A549 treated with dexamethasone at 1 μM for 4 hours (cell line): ENCODE measurements at places on chromosomes 3 and 15. TPM values are rescaled to one million over a fixed set of nuclear protein-coding genes. Genes with fewer than 3 reads are reported as not detected.

Gene SLC9A9
- total RNA-seq = 0.07 to 0.40 TPM (median 0.27 TPM) in 5 replicates

Gene PLSCR2
- 0.11 to 0.19 TPM in 2 of 5 replicates, not detected in the others for total RNA-seq

Gene LRRC2
- not detected in 5 replicates for total RNA-seq

Gene NUDT16
- 9.7 to 12.3 TPM (median 11.1 TPM) in 5 replicates for total RNA-seq

Gene ZNF639
- total RNA-seq = 15.0 to 23.5 TPM (median 21.2 TPM) in 5 replicates

Gene AAGAB
- 62.6 to 70.3 TPM (median 67.3 TPM) in 5 replicates for total RNA-seq

Gene CHP1
- 66.5 to 99.0 TPM (median 88.1 TPM) in 5 replicates for total RNA-seq

Gene FBXO40
- not detected in 5 replicates for total RNA-seq

Gene KBTBD12
- total RNA-seq = not detected in 5 replicates

Gene GREM1
- total RNA-seq = 2.3 to 5.9 TPM (median 3.8 TPM) in 5 replicates

Gene NLGN1
- total RNA-seq = not detected in 5 replicates

Gene HRG
- total RNA-seq = not detected in 5 replicates

Gene PIF1
- total RNA-seq = 6.7 to 15.9 TPM (median 13.2 TPM) in 5 replicates

Gene MUC13
- total RNA-seq = 6.5 to 8.6 TPM (median 7.6 TPM) in 5 replicates

Gene NCEH1
- 29.9 to 39.2 TPM (median 37.0 TPM) in 5 replicates for total RNA-seq

Gene GOLIM4
- total RNA-seq = 17.0 to 24.2 TPM (median 23.2 TPM) in 5 replicates

Gene CHRNA5
- 29.9 to 31.5 TPM (median 30.8 TPM) in 5 replicates for total RNA-seq

Gene PARP3
- total RNA-seq = 7.5 to 10.6 TPM (median 8.7 TPM) in 5 replicates

Gene CKMT1A
- total RNA-seq = 2.4 to 3.3 TPM (median 2.8 TPM) in 5 replicates

Gene ITGB5
- 415 to 464 TPM (median 456 TPM) in 5 replicates for total RNA-seq

Gene KLHL6
- 0.01 to 0.02 TPM (median 0.01 TPM) in 3 of 5 replicates, not detected in the others for total RNA-seq

Gene TADA3
- 55.8 to 64.5 TPM (median 61.7 TPM) in 5 replicates for total RNA-seq

Gene CCDC13
- 0.39 to 0.61 TPM (median 0.50 TPM) in 5 replicates for total RNA-seq

Gene CCDC54
- not detected in 5 replicates for total RNA-seq

Gene BNC1
- 0.72 to 0.98 TPM (median 0.92 TPM) in 5 replicates for total RNA-seq

Gene ALDH1L1
- 0.12 to 0.22 TPM (median 0.17 TPM) in 5 replicates for total RNA-seq

Gene RPLP1
- 3,352 to 4,559 TPM (median 3,693 TPM) in 5 replicates for total RNA-seq

Gene TRH
- not detected in 5 replicates for total RNA-seq

Gene TRPM1
- total RNA-seq = not detected in 5 replicates

Gene TMC3
- not detected in 5 replicates for total RNA-seq

Gene SLC2A2
- total RNA-seq = not detected in 5 replicates

Gene HMG20A
- total RNA-seq = 22.5 to 28.1 TPM (median 25.9 TPM) in 5 replicates

Gene TRAT1
- total RNA-seq = not detected in 5 replicates

Gene EPM2AIP1
- 4.9 to 8.5 TPM (median 7.1 TPM) in 5 replicates for total RNA-seq

Gene MITF
- 5.4 to 10.2 TPM (median 7.8 TPM) in 5 replicates for total RNA-seq

Gene CYP8B1
- not detected in 5 replicates for total RNA-seq

Gene SLC6A20
- total RNA-seq = 0.02 to 0.17 TPM (median 0.04 TPM) in 5 replicates

Gene PPARG
- total RNA-seq = 34.7 to 43.2 TPM (median 40.0 TPM) in 5 replicates

Gene CPEB1
- 2.0 to 4.0 TPM (median 3.3 TPM) in 5 replicates for total RNA-seq

Gene CADM2
- total RNA-seq = 0.09 to 0.27 TPM (median 0.18 TPM) in 5 replicates

Gene FEZF2
- not detected in 5 replicates for total RNA-seq

Gene XCR1
- total RNA-seq = not detected in 5 replicates

Gene CCDC33
- 5.8 to 8.6 TPM (median 7.1 TPM) in 5 replicates for total RNA-seq

Gene RASL12
- 0.08 to 0.17 TPM (median 0.14 TPM) in 4 of 5 replicates, not detected in the other for total RNA-seq

Gene C15orf62
- total RNA-seq = 0.04 to 0.10 TPM (median 0.05 TPM) in 3 of 5 replicates, not detected in the others

Gene CADPS
- not detected in 5 replicates for total RNA-seq

Gene ZBBX
- total RNA-seq = not detected in 5 replicates

Gene CLSTN2
- 0.02 to 0.07 TPM (median 0.06 TPM) in 5 replicates for total RNA-seq

Gene KCNAB1
- total RNA-seq = not detected in 5 replicates

Gene CFAP20DC
- 1.7 to 2.8 TPM (median 2.1 TPM) in 5 replicates for total RNA-seq

Gene UBA3
- 21.0 to 28.7 TPM (median 24.6 TPM) in 5 replicates for total RNA-seq

Gene MED12L
- total RNA-seq = 0.23 to 0.90 TPM (median 0.41 TPM) in 5 replicates

Gene NRG4
- 0.25 to 1.1 TPM (median 0.68 TPM) in 5 replicates for total RNA-seq

Gene MAP2K5
- 9.1 to 13.8 TPM (median 13.0 TPM) in 5 replicates for total RNA-seq
